ENCODE measurements at places on chromosomes 11 and 22. TPM values are rescaled to one million over a fixed set of nuclear protein-coding genes. Genes with fewer than 3 reads are reported as not detected.
A peak's percentile ranks its signal among the peaks of the same experiment; 100 is the strongest.

- no peak for DNase-seq
Measured at GRCh38 chr11:12007769-12008737, at the start of gene DKK3. Gene DKK3, minus strand, starts transcription at chr11:12008626. Its CDS starts 44 bp downstream, at chr11:12008582.

DNA sequence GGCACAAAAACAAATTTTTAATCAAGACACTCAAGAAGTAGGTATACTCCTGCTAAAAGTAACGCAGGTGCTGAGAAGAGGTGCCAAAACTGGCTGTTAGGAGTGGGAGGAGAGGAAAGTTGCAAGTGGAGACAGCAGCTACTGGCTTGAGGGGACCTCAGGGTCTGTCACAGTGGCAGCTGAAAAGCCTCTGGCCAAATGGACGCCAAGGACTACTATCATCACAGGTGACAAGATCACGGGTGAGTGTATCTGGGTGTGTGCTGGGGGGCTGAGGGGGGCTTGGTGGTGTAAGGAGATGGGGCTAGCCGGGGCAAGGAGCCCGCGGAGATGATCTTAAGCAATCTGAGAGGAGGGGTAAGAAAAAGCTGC lies 687 bp downstream of the ZNF202 start:
- no peak for DNase-seq

DNA sequence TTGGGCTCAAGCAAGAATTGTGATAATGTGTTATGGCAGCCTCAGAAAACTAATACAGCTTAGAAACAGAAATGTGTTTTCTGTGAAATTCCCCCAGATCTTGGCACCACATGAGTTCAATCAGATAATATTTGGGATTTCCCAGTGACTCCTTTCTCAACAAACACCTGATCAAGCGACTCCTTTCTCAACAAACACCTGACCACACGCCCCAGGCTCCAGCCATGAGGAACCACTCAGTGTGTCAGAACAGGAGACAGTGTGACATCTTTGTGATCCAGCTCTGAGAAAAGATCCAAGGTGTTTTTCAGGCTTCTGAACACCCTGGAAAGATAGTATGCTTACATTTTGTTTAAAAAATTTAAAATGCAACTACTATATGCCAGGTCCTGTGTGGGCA lies 1.9 kb upstream of the UVRAG start:
- DNase-seq = no peak

Gene FXYD2
- 2,527 TPM for total RNA-seq

GRCh38 chr11:128036006-128036405 lies 551.4 kb downstream of the ETS1 start:
- no peak for DNase-seq

DNA sequence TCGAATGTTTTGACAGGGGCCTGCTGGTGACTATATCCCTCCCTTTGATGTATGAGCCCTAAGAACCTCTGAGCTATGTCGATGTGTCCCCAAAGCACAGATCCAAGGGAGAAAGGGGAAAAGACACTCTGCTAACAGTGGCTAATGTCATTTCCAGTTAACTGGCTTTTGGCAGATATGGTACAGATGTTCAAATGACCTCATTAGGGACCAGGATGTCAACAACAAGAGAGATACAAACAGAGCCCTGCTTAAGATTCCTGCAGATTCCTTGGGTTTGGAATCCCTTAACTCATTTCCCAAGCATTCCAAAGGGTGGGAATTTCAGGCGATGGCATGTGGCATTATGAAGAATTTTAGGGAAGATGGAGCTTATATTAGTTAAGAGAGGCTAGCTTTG lies 517.3 kb downstream of the SOX6 start:
- no peak for DNase-seq

GRCh38 chr11:16312233-16312765 lies 44.0 kb downstream of the SOX6 start:
- no peak for DNase-seq

- peak; percentile 69 for DNase-seq
Measured at GRCh38 chr22:35749808-35750207, 32.1 kb downstream of the APOL5 start.

Gene ASCL2
- total RNA-seq = 5.0 TPM

Gene FOLR3
- 17.5 TPM for total RNA-seq

DNA sequence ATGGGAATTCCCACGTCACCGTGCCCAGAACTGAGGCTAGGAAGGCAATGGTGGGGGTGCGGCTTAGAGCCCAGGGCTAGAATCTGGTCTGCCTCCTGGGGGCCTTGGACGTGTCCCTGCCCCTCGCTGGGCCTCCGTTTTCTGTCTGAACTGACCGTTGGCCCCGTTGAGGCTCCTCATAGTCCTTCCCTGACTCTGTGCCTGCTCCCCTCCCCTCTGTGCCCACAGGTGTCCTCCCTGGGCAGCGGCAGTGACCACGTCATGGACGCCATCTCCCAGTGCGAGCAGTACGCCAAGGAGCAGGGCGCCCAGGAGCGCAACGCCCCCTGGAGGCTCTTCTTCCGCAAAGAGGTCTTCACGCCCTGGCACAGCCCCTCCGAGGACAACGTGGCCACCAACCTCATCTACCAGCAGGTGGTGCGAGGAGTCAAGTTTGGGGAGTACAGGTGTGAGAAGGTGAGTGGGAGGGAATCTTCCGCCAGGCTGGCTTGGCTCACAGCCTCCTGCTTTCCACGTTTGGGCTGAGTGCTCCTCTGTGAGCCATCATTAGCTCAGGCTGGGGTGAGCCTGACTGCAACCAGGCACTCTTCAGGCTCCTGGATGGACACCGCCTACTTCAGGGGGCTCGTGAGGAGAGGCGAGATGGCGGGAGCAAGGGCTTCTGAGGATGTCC lies 63.9 kb downstream of the MYO7A start:
- peak; percentile 82 for DNase-seq

Gene DERL3
- 24.7 TPM for total RNA-seq
